ENCODE measurements at places on chromosomes 7 and 10. TPM values are rescaled to one million over a fixed set of nuclear protein-coding genes. Genes with fewer than 3 reads are reported as not detected.

CREB3L2 gene
- total RNA-seq, result 26.3 TPM

GRM3 gene
- not detected for total RNA-seq

H2BK1 gene
- not detected for total RNA-seq

FGFR2 gene
- 86.9 TPM for total RNA-seq

SMKR1 gene
- 1.9 TPM for total RNA-seq

COL17A1 gene
- total RNA-seq, result 1,287 TPM

SPDYE11 gene
- total RNA-seq, result not detected

SEMA4G gene
- 3.7 TPM for total RNA-seq

NSUN6 gene
- total RNA-seq, result 12.0 TPM

KNDC1 gene
- total RNA-seq, result 1.2 TPM

DNA sequence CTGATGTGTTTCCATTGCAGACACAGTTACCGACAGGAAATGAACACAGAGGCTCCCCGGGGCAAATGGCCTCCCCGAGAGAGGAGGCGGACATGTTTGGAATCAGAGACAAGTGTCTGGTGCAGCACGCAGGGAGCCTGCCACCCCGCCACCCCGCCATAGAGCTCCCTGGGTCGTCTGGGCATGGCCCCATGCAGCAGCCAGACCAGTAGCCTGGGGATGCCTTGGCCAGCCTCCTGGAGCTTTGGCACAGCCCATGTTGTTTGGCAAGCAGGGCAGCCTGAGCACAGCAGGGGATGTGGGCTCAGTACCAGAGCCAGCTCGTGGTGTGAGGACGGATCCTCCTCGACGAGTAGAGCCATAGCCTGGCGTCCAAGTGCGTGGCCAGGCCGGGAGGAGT lies 80.8 kb downstream of the NKX6-2 start:
- no peak for DNase-seq

DNA sequence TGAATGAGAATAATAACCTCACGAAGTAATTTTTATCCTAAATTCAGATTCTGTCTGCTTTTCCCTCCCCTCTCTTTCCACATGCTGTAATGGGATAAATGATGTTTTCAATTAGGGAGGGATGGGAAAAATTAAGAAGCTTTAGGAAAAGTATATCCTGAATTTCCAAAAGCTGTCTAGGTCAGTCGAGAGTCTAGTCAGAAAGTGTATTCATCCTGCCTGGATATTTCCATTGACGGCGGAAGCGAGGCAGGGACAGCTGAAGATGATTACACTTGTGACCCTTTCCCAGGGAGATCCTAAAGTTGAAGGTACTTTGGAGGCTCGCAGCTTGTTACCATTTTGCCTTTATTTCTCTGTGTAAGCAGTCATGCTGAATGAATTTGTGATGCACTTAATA lies 204.1 kb downstream of the ZNF365 start:
- DNase-seq, result no peak

GRCh38 chr7:13879994-13880686 lies 109.3 kb downstream of the ETV1 start:
- peak; percentile 87 for DNase-seq

DNA sequence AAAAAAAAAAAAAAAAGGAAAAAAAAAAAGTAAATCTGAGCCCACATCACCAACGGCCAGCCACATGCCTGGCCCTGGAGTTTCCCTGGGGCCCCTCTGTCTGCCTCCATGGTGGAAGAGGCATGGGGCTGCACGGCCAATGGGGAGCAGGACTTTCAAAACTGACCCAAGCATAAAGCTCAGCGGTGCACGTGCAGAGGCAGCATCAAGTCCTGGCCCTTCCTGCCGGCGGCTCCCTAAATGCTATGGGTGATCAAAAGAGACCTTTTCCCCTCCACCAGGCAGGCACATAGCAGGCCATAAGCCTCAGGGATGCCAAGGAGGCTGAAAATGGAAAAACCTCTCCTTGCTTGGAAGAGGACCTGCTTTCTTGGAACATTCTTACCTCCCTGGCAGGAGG lies 94.3 kb downstream of the OAT start:
- DNase-seq, result no peak

DNA sequence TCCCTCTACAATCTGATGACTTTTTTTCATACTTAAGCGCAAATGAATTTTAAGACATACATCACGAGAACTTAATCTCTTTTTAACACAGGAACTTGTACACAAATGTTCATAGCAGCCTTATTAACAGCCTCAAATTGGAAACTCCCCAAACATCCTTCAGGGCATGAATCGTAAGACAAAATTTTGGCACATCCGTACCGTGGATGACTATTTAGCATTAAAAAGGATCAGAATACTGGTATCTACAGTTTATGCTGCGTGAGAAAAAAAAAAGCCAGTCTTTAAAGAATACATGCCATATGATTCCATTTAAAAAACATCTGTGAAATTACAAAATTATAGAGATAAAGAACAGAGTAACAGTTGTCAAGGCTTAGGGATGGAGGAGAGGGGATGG lies 46.8 kb downstream of the PDE1C start:
- DNase-seq, result no peak

GRCh38 chr10:110324201-110324804 lies 19.6 kb upstream of the SMNDC1 start:
- DNase-seq, result no peak

GRCh38 chr7:107167483-107168232 lies 1.1 kb upstream of the HBP1 start:
- peak; percentile 79 for DNase-seq

- DNase-seq, result no peak
These were observed 1297.2 kb upstream of the LRRTM3 start for GRCh38 chr10:65628493-65629139.

DNA sequence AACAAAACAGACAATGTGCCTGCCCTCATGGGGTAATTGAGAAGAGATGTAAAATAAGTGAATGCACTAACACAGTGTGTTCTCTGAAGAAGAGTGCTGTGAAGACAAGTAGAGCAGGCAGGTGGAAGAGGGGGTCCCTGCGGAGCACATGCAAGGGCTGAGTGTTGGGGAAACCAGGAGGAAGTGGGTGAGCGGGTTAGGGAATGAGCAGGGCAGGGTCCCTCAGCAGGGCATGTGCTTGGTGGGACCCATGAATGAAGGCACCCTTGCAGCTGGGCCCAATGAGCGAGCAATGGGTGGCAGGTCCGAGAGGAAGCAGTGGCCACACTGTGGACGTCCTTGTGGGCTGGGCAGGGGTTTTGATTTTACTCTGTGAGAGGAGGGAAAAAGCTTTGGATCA lies 376.6 kb upstream of the COBL start:
- DNase-seq, result no peak

GRCh38 chr7:36129048-36129534 lies 24.0 kb upstream of the EEPD1 start:
- no peak for DNase-seq

DNA sequence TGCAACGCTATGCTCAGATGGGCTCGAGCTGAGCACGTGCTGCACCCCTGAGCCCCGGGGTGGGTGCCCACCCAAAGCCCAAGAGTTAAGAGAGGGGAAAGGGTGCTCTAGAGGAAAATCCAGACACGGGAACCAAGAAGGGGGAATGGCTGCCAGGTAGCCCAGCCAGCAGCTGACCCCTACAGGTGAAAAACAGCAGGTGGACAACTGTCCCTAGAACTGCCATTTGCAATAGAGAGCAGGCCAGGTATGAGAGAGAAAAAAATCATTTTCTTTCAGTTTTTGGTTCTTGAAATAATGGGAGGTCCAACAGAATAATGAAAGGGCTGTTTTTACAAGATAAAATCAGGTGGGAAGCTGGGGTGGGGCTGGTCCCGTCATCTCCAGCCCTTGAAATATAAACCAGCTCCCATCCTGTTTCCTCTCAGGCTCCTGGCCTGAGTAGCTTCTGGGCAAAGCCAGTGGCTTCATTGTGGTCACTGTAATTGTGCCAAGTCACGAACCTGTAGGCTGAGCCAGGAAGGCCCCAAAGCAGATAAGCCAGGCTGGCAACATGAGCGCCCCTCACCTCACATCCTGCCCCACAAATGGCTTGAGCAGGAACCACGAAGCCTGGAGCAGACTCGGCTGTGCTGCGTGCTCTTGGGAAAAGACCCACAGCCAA lies 257.8 kb downstream of the SNX10 start:
- peak; percentile 83 for DNase-seq

DNA sequence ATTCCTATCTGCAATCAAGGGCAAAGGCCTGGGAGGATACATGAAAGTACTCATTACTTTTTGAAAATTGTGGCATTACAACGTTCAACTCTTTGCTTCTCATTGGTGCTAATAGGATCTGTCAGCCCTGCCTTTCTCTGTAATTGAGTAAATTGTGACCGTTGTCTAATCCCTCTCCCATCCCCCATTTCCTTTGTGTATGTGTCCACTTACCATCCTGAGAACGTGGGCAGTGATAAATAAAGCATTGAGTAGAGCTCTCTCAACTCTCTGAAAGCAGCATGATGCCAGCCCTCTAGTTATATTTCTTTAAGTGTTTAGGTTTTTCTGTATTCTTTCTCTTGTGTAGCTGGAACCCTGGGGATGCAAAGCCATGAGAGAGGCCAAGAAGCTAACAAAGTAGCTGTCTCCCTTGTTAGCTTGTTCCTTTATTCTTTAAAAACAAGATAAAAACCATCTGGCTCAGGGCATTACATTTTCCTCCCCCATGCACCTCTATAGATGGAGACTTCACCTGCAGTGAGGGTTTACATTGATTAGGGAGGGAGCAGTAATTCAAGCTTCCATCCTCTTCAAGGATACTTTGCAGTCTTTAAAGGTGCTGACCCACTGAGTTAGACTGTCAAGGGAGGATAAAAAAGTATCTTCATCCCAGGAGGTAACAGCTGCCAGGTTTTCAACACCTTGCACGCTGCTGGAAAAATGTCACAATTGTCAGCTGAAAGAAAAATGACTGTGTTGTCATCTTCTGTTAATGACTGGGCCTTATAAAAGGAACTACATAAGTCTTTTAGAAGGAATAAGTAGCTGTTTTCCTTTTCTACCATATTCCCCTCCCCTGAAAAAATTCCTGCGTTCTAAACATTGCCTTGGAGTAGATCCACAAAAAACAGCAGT lies 112.3 kb downstream of the BTRC start:
- DNase-seq, result no peak

GRCh38 chr7:16684935-16685334 lies 39.0 kb downstream of the BZW2 start:
- no peak for DNase-seq

DNA sequence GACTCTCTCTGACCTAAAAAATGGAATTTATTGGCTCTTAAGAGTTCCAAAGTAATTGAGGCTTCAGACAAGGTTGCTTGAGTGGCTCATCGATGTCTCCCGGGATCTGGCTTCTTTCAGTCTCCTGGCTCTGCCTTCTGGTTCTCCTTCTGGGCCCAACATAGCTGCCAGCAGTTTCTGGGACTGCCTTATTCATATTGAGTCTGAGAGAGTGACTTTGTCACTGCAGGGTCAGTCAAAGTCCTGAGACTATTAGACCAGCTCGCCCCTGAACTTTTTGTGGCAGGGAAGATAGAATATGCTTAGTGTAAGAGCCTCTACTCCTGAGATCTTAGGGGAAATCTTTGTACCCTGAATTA lies 94.0 kb downstream of the MMRN2 start:
- DNase-seq, result no peak

DNA sequence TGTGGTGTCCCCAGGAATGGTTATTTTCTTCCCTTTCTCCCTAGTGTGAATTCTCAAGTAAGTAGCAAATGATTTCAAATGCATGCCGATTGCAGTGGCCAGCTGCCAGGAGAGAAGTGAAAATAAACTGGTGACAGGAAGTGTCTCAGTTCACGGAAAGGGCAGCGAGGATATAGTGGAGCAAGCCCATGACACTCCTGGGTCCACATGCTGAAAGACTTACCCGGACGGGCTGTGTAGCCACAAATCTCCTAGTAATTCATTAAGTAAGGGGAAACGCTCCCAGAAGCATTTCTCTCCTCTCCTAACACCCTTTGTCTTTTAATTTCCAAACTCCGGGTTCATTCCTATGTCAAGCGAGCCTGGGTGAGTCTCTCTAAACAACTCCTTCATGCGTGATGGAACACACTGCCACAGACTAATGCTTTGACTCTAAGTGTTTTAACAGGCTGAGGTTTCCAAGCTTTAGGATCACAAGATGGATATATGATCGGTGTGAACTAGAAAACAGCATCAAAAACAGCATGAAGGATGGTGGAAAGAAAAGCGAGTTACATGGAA lies 125.6 kb downstream of the CYP26A1 start:
- DNase-seq, result peak; percentile 6

- peak; percentile 42 for DNase-seq
These were observed 875.5 kb upstream of the SORCS1 start for GRCh38 chr10:108039821-108040584.

GRCh38 chr10:27134371-27134770 lies 19.8 kb downstream of the YME1L1 start:
- DNase-seq, result no peak

DNA sequence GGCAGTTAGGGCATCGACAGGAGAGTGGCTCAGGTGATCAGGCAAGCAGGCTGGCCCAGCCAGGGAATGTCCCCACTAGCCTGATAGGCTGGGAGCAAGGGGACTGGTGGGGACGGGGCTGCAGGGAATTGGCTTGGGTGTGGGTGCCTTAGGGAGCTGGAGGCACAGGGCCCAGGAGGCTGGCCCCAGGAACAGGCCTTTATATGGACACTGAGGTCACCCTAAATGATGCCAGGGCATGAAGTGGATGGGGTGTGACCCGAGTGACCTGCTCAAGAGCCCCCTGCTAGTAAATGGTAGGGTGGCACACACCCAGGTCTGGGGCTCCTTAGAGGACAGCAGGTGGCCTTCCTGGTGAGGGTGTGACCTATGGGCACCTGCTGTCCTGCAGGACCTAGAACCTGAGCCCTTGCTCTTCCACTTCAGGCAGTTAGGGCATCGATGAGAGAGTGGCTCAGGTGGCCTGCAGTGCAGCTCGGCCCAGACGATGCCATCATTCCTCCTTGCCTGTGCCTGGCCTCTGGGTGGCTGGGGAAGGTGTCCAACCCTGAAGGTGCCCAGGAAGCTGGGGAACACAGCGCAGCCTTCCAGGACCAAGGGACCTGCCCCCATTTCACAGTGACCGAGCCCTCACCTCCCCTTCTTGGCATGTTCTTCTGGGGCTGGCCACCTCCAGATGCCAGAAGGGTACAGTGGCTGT lies 51.7 kb upstream of the LEP start:
- DNase-seq, result no peak

All from mammary epithelial cell (primary cell).